ENCODE measurements at places on chromosomes 6 and 20.

DNA sequence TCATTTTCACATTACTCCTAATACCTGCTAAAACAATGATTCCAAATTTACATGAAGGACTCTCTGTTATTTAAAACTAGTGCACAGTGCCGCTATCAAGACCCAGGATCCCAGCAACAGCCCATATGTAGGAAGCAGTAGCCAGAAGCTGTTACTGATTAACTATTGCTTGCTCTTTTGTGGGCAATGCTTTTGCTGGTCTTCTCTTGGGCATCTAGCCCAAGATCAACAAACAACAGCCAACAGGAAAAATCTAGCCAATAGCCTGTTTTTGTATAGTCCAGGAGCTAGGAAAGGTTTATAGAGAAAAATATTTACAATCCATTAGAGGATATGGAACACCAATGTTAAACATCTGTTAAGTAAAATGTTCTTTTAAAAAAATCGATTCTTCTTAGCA, 22.1 kb upstream of the TENT5A start:
- DNase-seq: no peak

GRCh38 chr20:50409495-50409894, 100.7 kb upstream of the PTPN1 start:
- DNase-seq: no peak

- no peak for DNase-seq
Observed at GRCh38 chr20:50004229-50004628, 21.4 kb downstream of the SNAI1 start.

DNA sequence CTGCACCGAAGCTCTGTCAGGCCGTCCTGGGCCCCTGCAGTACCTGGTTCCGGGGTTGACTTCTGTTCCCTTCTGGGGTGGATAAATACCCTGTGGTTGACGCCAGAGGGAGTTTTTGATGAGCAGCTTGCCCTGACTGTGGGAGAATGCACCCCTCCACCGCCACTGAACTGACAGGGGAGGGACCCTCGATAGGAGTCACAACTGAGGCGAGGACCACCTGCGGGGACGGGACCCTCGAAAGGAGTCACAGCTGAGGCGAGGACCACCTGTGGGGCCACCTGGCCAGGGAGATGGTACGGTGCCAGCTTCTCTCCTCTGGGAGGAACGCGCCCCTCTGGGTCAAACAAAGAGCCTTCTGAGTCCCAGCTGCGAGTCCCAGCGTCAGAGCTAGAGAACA, 100.1 kb upstream of the FRMD1 start:
- no peak for DNase-seq

DNA sequence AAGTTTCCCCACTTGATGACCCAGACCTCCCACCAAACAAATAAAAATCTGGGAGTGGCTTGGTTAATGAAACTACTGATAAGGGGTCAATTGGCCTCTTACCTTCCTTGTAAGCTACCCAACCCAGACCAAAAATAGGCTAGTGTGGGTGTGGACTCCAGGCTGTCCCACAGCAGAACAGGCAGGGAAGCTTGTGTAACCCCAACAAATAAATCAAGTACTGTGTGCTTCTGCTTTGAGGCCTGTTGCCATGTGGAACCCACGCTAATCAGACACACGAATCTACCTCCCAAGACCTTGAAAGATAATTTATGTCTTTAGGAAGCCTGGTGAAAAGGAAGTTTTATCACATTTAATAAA, 33.7 kb upstream of the PAQR8 start:
- no peak for DNase-seq

GRCh38 chr20:60144404-60144803, 186.2 kb downstream of the CDH26 start:
- no peak for DNase-seq

DNA sequence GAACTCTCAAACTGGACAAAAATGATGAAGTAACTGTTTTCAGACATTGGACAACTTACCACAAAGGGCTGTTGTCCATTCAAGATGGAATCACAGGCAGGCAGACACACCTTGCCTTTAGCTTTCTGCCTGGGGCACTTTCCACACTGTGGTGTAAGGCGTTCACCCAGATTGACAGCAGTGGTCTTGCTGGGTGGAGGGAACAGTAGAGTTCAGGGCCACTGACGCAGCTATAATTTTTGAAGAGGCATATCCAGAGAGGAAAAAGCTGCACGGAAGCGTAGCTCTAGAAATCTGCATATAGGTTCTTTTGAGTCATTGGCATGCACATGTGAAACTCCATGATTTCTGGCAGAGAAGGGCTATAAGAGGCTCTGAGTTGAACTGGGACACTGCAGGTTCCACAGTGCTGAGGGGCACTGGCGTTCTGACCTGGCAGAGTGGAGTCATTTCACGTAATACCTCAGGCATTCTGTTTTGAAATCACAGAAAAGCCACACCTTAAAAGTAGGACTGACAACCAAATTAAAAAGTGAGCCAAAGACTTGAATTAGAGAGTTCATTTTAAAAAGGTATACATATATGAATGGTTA, 105.0 kb upstream of the EDN1 start:
- no peak for DNase-seq

DNA sequence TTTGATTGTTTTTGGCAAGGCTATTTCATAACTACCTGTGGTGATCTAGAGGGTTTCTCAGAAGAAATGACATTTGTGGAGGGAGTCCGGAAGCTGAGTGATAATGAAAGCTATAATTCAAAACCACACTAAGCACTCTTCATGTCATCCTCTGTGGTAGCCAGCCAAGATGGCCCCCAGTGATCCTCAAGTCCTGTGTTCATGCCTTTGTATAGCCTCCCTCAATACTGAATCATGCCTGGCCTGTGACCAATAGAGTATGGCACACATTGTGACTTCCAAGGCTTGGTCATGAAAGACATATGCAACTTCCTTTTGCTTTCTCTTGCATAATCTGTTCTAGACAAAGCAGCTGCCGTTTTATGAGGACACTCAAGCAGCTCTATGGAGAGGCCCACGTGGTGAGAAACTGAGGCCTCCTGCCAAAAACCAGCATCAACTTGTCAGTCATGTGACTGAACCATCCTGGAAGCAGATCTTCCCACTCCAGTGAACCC, 12.8 kb upstream of the DNAAF9 start:
- DNase-seq: no peak

- peak; percentile 37 for DNase-seq
Observed at GRCh38 chr6:39841291-39841690, 49.1 kb downstream of the DAAM2 start.

DNA sequence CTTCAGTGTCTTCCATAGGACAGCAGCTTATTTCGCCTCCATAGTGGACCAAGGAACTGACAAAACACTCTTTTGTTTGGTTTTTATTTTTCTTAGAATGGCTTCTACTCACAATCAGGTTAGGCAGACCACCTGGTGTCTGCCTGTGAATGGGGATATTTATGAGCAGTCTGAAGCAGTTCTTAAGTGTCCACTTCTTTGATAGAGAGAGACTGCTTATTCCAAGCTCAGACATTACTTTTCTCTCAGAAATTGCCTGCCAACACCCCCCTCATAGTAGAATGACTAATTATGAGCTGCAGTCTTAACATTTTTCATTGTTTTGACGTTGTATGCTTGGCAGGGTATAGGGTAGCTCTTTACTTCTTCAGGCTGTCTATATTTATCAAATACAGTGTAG, 174.7 kb downstream of the ZFAND3 start:
- peak; percentile 18 for DNase-seq

DNA sequence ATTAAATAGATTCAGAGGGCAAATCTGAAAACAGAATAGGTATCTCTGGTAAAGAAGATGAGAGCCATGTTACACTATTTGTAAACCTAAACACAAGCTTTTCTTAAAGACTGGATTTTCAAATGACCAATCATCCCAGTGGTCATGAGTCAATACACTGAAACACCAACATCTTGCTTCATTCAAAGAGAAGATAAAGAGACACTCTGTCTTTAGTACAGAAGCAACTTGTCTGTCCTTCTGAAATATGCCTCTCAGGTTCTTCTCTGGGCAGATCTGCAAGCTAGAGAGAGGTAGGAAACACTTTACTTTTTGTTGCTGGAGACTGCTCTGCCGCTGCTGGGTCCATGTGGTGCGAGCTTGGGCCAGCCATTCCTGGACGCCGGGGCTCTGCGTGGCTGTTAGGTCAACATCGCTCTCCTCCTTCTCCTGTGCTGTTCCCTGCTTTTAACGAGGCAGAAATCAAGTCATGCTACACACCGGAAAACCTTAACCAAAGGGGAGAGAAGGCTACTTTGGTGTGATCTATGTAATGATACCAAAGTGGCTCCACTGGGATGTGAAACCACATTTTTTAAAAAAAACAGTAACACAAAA, 368.2 kb downstream of the SYNE1 start:
- no peak for DNase-seq

DNA sequence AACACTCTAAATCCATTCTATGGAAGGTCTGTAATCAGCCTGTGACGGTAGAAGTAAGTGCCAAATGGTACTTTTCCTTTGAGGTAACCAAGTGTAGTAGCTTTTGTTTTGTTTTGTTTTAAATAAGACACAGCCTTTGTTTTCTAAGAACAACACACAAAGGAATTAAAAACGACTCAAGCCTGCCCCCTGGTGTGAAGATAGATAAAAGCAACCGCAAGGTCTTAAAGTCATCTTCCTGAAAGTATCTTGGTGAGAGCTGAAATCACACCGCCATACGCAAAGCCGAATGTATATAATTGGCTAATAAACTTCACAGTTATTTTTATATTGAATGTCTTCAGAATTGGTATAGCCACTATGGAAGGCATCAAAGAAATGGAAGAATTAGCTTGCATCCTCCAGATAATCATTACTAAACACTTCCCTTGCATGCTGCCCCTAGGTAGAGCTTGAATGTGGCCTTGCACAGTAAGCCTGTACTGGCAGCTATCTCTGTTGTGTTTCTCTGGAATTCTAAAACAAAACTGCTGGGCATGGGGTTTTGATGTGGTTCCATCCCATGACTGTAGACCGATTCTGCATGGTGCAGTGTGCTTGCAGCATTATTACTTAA, 95.6 kb downstream of the LAMP5 start:
- peak; percentile 34 for DNase-seq

DNA sequence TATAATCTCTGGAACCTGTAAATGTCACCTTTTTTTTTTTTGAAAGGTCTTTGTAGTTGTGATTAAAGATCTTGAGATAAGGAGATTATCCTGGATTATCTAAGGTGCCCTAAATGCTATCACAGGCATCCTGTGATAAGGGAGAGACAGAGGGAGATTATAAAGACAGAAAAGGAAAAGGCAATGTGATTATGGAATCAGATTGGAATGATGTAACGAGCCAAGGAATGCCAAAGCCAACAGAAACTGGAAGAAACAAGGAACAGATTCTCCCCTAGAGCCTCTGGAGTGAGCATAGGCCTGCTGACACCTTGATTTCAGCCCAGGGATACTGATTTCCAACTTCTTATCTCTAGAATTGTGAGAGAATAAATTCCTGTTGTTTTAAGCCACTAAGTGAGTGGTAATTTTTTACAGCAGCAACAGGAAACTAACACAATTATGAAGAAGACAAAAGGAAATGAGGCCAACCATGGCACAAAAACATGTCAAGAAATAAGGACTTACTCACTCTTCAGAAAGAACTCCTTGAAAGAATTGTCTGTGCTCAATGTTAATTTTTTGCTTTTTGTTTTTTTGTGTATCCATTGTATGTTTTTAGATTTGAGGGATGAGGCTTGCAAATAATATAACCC, 82.7 kb downstream of the CFAP61 start:
- no peak for DNase-seq

- peak; percentile 48 for DNase-seq
Observed at GRCh38 chr6:139452148-139452876, 77.9 kb upstream of the CITED2 start.

GRCh38 chr6:100296810-100297544, 167.7 kb downstream of the SIM1 start:
- peak; percentile 27 for DNase-seq

Measured in HTR-8/SVneo (cell line).